ENCODE measurements at places on chromosomes 16 and 17. TPM values are rescaled to one million over a fixed set of nuclear protein-coding genes. Genes with fewer than 3 reads are reported as not detected.

The KRTAP4-1 gene
- total RNA-seq, result not detected

The FBXL16 gene
- 1.2 TPM for total RNA-seq

The BMERB1 gene
- 5.3 TPM for total RNA-seq

The MYH13 gene
- total RNA-seq, result not detected

The GRAPL gene
- total RNA-seq, result 1.8 TPM

The ZP2 gene
- total RNA-seq, result not detected

The PABPN1L gene
- total RNA-seq, result not detected
